ENCODE measurements at places on chromosomes 12 and 14.

DNA sequence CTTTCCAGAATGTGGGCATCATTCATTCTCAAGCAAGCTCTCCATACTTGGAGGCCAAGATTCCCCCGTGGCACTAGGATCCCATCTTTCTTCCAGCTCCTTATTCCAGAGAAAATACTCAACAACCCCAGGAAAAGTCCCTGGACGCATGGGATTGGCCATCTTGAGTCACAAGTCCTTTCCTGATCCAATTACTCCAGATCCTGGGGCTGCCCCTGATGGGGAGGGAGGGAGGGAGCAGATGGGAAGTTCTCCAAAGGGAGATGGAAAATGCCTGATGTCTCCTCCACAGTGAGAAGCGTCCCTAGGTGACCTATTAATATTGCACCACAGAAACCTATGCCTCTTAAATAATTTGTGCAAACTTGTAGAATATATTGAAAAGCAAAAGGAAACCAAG, 12.4 kb upstream of the KCNK13 start:
- DNase-seq = no peak

DNA sequence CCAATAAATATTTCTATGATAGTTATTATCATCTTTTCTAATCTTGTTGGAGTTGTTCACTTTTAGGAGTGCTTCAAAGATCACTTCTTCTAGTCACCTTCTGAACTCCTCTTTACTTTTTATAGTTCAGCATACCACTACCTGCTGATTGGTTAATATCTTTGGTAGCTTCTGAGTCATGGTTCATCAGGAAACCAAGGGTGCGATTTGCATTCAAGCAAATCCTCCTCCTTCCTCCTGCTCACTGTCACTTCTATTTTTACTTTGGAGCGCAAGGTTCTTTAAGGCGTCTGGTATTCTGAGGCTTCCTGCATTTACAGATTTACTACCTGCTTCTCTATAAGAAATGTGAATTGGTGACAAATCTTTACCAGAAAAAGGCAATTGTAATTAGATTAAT, 24.0 kb downstream of the SYT1 start:
- no peak for DNase-seq

DNA sequence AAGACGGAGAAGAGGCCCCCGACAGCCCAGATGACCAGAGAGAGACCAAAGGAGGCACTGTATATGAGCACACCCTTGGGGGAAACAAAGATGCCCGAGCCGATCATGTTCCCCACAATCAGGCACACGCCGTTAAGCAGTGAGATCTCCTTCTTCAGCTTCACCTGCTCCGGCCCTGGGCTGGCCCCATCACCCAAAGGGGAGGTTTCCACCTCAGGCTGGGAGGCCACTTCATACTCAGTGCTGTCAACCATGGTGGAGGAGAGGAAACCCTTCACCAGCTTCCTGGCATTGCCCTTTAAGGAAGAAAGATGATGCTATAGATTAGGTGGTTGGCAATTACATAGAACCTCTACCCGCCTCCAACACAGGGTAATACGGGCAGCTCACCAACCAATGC, 2.1 kb downstream of the SLC7A7 start:
- no peak for DNase-seq

- DNase-seq = no peak
These were observed 1218.9 kb upstream of the TMEM132C start for GRCh38 chr12:127048057-127048456.

DNA sequence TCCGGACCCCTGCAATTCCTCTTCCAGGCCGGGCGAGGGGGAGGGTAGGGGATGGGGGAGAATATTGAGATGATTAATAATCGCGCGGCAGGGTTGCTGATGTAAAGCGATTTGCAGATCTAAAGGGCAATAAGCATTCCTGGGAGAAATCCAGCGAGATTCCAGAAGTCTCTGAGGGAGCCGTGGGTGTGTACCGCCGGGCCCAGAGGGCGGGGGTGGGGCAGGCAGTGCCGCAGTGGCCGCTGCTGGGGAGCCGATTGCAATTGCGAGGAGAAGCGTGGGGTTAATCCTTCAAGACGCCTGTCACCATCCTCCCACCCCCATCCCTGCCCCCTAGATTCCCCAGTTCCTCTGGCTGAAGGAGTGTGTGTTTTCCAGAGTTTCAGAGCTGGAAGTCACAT, 16.4 kb downstream of the FOS start:
- DNase-seq = no peak

GRCh38 chr14:69363055-69363454, 35.0 kb downstream of the ERH start:
- DNase-seq = peak; percentile 18

DNA sequence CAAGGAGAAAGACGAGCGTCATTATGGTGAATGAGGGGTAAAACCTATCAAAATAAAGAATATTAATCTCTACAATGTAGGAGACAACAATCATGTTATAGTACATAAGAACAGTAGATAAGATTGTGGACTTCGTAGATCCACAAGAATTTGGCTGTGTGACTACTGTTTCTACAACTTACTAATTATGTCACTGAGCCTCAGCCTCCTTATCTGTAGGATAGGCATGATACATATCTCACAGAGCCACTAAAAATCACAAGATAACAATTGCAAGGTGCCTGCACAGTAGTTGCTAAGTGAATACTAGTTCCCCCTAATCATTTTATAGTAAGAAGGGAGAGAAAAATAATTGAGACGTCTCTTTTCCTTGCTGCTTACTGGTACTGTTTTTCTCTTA, 78.2 kb upstream of the STAC3 start:
- no peak for DNase-seq

DNA sequence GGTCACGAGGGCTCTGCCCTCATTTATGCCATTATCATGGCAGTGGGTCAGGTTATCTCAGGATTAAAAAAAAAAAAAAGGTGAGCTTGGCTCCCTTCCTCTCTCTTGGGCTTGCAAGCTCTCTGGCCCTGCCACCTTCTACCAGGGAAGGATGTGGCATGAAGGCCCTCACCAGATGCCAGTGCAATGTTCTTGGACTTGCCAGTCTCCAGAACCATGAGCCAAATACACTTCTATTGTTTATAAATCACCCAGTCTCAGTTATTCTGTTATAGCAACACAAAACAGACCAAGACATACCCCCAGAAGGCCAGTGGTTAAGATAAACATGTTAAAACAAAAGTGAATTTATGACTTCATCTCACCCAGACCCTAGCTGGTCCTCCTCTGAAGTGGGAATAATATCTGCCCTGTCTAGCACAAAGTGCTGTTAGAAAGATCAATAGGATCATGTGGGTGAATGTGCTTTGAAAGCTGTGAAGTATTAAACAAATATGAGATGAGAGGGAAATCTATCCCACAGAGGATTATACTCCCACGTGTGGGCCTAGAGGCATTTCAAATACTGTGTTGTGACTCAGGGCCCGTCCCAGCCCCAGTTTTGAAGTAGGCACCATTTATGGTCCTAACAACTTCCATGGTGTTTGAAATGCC, 88.6 kb downstream of the NINJ2 start:
- no peak for DNase-seq

DNA sequence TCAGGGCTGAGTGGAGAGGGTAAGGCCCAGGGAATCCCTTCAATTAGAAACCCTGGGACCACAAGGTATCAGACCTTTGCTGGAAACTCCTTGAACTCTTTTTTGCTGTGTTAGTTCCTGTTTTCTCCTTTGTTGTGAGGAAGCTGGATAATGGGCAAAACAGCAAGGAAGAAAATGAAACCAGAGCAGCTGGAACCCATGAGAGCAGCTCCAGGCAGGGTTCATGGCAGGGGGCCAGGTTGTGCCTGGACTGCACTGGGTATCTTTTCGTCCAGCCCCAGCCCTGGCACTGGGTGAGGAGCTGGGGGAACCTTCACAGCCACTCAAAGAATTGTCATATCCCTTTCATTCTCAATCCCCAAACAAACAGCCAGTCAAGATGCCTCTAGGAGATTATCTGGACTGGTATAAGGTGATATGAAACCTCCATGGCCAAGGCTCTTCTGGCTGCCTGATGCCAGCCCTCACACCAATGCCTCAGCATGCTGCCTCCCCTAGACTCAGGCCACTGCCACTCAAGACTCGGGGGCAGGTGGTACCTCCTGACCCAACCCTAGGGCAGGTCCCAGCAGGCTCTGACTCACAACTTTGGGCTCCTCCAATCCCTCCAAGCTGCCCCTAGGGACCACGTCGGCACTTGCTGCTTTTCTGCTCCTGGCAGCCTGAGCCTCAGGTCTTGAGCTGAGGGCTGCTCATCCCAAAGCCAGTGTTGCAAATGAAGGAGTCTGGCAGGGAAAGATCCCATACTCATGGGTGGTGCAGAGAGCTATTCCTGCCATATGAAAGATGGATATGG, 16.5 kb downstream of the FAM186B start:
- DNase-seq = no peak

- DNase-seq = no peak
These were observed 10.7 kb upstream of the STX2 start for GRCh38 chr12:130849561-130850417.

- DNase-seq = no peak
These were observed 84.7 kb downstream of the GPATCH2L start for GRCh38 chr14:76236172-76237130.

DNA sequence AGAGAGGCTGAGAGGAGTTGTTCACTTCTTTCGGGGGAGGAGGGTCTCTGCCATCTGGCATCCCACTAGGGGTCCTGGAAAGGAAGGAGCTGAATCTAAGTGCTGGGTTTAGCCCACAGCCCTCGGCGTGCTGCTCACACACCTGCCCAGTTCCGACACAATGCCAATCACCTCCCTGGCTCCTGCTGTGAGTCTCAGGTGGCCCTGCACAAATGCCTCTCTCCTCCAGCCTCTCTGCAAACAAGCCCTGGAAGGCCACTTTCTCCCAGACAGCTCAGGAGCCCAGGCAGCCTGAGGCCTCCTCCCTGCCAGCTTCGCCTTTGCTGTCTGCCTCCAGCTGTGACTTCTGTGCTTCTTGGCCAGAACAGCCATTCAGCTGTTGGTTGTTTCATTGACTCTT, 51.2 kb downstream of the SMIM41 start:
- no peak for DNase-seq

GRCh38 chr12:52082988-52083637, 3.6 kb downstream of the SMIM41 start:
- DNase-seq = no peak

DNA sequence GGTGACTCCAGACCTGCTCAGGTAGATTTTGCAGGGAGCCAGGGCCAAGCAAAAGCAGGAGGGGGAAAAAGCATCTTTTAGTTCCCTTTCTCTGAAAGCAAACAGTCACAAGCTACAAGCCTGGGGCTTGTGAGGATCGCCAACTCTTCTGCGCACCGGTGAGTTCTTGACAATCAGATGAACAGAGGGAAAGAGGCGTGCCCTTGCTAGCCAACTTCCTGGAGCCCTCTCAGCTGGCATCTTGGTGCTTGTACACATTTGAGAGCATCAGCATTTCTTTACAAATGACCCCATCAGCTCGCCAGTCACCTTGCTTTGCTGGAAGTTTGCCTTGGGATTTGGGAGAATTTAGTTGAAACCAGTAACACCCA, 55.5 kb downstream of the ZNF664 start:
- no peak for DNase-seq

DNA sequence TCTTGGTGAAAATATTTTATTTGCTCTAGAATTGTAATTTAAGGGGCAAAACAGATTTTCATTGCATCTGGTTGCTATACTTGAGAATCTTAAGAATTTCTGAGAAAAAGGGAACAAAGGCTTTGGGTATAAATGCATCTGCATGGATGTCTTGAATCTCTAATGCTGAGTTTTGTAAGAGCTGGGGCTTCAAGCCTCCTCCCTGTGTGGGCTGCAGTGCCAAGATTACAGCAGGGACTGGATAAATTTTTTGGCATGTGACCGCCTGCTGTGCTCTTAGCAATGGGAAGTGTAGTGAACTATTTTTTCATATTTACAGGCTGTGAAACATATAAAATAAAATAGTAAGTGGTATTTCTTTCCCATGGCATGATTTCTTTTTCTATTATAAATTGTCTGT, 70.0 kb downstream of the SLC38A6 start:
- DNase-seq = peak; percentile 18

GRCh38 chr12:72747111-72747849, 475.1 kb downstream of the TRHDE start:
- DNase-seq = no peak

DNA sequence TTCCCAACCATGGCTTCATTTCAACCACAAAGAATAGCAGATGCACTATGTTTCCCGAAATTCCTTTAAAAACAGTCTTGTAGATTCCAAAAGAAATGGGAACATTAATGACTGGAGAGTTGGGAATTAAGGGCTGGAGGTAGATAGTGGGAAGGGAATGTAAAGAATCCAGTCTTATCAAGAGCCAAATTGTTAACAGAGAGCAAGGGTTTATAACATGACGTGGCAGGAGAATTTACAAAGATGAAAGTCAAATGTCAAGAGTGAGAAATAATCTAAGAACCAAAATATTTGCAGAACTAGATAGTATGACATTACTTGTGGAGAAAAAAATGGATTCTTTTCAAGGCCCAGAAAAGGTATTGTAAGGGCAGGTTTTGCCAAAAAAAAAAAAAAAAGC, 200.9 kb downstream of the GRIN2B start:
- DNase-seq = no peak

GRCh38 chr12:57781244-57781643, 1.3 kb upstream of the TSFM start:
- DNase-seq = no peak

DNA sequence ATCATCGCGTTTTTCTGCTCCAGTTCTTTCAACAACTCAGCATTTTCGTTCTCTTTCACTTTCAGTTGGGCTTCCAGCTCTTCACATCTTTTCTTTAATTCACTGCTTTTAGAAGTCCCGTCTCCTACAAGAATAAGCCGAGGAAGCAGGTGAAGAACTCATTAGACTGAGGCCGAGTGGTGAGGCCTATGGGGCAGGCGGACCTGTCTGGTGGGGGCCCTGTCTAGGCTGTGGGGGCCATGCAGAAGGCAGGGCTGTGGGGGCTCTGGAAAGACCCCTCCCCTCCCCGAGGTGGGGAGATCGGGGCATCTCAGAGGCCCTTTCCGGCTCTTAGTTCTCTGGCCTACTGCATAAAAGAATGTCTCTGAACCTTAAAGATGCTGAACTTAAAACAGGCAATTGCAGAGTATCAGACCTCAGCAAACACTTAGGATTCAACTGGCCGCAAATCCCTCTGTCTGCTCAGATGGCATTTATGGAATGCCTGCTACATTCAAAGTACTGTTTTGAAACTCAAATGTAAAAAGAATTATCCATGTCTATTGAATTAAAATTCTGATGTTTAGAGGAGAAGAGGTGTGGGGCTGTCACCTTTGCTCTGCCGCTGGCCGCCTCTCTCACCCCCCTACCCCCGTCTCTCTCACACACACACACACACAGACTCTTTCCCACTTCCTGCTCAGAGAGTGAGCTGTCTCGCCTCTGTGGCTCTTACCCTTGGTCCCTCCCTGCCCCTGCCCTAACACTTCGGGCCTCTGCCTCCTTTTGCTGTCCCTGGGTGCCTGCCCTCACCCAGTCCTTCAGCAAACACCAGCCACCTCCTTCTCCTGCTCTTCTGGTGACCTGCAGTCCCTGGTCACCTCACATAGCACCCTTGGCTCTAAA, 34.7 kb downstream of the CCDC92 start:
- no peak for DNase-seq

All from astrocyte of the cerebellum (primary cell).